Panc1 (cell line): ENCODE measurements at places on chromosomes 7 and 10. TPM values are rescaled to one million over a fixed set of nuclear protein-coding genes. Genes with fewer than 3 reads are reported as not detected.

GRCh38 chr7:4809091-4809591, 33.7 kb downstream of the AP5Z1 start:
- no peak for DNase-seq

GRCh38 chr10:63627881-63628296, 106.7 kb downstream of the REEP3 start:
- DNase-seq = no peak

DNA sequence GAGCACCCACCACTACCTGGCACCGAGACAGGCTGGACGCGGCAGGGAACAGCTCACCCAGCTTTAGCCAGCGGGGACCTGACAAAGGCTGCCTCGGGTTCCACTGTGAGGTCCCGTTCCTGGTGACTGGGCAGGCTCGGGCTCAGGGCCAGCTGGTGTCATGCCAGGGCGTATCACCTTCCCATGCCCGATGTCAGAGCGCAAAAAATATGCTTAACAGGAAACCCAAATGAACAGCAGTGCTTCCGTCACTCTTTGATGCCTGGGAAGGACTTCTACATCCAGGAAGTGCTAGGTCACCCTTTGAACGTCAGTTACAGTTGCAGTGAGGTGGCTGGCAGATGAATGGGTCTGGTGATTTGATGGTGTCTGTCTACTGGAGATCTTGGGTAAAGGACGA, 106.0 kb downstream of the ADARB2 start:
- no peak for DNase-seq

DNA sequence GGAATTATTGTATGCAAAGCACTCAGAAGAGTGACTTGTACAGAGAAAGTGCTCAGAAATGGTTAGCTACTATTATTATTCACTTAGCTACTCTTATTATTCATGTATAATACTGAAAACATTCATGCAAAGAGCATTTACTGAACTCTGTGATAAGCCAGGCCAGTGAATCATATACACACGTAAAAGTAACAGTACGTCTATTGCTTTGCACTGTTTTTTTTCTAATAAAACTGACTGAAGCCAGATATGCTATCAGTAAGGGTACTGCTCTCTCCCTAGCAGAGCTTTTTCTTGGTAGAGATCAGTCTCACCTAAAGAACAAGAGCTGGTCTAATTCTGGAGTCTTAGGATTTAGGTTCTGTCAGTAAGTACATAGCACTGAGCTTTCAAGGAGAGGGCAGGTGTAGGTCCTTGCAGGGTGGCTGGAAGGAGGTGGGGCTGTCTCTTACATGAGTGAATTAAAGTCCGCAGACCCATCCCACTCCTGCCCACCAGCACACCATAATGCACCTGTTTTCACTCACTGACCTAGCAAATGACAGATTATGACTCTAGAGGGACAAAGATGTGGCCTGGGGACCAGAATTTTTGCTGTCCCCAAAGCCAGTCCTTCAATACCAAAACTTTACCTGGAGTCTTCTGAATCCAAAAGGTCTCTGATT, 145.9 kb downstream of the ARID5B start:
- no peak for DNase-seq

DNA sequence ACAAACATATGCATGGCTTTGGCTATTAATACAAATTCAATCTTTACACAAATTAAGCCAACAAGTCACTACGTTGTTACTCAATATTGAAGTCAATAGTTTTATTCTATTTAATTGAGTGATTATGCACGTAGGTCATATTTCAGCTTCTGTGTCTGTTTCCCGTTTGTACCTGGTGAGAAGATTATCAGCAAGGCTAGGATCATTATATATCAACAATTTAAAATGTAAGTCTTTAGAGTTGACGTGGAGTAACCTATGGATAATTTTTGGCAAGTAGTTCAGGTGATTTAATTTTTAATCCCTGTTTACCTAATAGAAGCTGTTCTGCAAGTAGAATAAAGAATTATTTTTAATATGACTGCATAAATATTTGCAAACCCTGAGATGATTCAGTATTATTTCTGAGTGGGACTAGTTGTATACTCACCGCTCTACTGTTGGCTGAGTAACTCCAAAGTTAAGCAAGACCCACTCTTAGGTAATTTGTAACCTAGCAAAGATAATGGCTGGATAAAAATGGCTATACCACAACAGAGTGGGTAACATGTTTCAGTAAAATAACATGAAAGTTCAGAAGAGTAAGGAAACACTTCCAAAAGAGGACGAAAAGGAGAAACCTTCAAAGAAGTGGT, 161.0 kb downstream of the HGF start:
- no peak for DNase-seq

DNA sequence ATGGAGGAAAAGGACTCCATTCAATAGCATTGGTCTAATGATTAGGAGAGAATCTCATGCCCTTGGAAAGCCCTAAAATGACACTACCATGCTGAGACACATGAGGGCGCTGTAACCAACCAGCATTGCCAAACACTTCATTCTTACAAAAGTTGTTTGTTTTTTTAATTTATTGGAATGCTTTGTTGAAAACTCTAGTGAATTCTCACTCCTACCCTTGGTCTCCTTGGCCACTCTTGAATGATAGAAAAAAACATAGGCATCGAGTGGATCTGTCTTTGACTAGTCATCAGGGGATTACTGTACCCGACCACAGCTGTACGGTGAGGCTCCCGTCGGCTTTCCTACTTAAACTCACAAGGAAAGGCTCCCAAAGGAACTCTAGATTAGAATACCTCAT, 29.3 kb upstream of the ADD3 start:
- DNase-seq = no peak

GRCh38 chr7:144821067-144821466, 14.8 kb downstream of the TPK1 start:
- DNase-seq = no peak

GRCh38 chr7:46707973-46708372, 786.9 kb upstream of the IGFBP3 start:
- DNase-seq = no peak

DNA sequence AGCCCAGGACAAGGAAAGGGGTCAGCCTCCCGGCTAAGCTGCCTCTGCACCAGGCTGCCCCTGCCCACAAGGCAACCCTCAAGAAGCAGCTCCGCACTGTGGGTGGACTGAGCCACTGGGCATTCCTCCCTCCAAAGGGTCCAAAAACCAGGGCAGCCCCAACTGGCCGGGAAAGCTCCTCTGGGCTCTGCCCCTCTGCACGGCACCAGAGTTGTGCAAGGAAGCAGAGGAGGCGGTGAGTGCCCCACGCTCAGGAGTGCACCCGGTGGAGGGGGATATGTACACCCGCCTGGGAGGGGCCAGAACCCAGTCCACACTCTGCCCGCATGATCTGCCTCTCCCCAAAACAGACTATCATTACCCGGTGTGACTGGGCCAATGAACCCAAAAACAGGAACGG, 43.8 kb downstream of the PTPRN2 start:
- DNase-seq = no peak

GRCh38 chr7:95874541-95875265, 102.3 kb downstream of the DYNC1I1 start:
- DNase-seq = no peak

- no peak for DNase-seq
These were observed 34.9 kb downstream of the ABLIM1 start for GRCh38 chr10:114623155-114623554.

- peak; percentile 17 for DNase-seq
These were observed 68.6 kb downstream of the DYNC2I1 start for GRCh38 chr7:158924956-158925355.

DNA sequence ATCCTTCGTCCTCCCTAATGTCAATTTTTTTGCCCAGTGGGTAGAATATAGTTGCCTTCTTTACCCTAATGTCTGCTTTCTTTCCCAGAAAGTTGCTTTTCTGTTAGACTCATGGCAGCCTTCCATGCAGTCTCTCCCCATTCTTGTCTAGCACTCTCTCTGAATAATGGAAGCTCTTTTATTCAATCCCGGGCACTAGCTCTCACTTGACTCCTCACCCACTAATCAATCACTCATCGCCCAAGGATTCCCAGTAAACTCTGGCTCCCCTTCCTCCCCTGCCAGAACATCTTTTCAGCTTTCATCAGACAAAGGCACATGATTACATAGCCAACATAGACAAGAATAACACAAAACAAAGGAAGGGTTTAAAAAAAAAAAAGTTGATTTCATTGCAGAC, 100.2 kb upstream of the RELN start:
- no peak for DNase-seq

DNA sequence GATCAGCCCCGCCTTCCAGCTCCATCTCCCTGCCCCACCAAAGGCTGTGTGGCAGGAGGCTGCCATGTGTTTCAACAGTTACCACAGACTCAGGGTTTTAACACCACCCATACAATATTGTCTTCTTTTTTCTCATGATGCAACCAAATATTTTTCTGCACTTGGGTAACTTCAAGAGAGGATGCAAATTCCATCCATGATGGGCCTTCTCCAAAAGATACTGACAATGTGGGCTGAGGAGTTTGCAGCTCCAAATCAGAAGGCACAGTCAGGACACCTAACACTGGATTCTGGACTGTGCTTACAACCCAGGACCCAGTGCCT, 347.9 kb downstream of the GRID1 start:
- no peak for DNase-seq

GRCh38 chr10:69956741-69957230, 95.9 kb upstream of the MACROH2A2 start:
- DNase-seq = no peak

- no peak for DNase-seq
These were observed 382.2 kb upstream of the NRP1 start for GRCh38 chr10:33716501-33717267.

DNA sequence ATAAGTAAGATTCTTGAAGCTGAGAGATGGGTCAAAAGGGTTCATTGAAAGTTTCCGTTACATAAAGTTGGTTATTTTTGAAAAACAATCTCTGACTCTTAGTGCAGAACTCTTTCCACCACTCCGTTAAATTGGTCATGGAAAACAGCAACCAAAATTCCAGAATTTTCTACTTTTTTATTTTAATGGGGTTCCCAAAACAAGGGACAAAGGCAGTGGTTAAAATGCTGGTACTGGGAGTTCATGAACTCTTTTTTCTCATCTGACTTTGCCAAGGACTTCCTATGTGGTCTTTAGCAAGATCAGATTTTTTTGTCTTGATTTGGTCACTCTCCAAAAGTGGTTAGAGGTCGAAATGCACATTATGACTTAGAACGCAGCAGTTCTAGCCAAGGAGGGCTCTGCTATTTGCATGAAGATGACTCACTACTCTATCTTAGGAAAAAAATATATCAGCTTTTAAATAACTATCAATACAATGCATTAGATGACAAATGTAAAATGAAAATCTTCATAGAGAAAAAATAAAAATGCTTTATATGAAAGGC, 145.7 kb downstream of the REEP3 start:
- no peak for DNase-seq

DNA sequence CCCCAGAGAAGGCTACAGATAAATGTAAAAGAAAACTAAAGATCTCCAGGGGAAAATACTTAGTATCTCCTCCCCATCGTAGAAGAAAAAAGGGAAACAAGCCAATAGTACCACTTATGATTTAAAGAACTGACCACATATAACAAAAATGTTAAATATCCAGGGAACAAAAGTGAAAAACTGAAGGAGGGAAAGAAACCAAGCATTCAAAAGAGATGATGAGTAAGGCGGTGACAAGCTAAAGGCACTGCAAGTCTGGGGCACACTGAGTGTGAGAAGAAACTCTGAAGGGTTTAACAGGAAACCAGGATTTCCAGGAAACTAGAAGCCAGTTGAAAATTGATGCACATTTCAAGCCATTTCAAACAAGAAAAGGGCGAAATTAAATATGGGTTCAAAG, 226.3 kb downstream of the AHR start:
- DNase-seq = no peak

DNA sequence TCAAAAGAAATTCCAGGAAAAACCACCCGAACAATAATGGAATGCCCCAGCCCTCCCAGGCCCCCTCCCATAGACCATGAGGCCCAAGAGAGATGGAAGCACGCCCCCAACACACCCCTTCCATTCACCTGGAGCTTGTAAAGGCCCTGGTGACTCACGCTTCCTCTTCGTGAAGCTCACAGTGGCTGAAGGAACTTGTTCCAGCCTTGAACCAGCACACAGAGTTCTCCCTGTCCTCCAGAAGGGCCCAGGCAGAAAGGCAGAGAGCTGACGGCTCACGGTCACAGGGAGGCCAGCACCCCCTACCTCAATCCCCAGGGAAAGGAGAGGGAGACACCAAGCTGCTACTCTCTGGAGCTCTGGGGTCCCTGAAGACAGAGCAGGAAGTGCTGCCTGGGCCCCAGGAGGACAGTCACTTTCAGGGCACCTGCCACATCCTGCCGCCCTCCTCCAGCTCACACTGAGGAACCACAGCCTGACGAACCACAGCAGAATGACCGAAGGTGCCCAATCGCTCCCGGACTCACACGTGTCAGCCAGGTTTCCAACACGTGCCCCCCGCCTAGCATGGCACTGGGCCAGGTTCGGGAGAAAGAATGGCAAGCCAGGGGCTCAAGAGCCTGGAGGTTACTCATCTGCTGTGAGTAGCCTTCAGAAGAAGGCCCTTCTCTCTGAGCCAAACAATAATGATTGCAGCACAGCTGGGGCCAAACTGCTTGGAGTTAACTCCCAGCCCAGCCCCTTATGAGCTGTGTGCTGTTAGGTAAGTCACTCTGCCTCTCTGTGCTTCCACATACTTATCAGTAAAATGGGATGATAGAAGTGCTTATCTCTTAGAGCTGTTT, 52.8 kb downstream of the DLG5 start:
- DNase-seq = no peak

DNA sequence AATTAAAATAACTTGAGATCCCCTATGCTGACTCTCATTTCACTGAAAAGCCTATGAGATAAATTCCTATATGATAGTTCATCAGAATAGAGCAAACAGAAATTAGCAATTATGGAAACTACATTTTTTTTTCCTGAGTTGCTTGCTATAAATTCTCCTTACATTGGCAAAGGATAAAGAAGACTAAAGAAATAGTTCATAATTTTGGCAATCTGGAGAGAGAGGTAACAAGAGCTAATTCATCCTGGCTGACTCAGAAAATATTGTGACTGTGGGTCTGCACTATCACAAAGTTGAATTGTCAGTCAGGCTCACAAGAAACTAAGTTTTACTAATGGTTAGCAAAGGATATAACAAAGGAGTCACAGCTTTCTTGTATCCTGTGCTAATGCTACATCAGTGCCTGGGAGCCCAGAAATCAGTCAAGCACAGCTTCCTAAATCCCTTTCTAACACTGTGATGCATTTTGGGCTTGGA, 483.0 kb downstream of the MAGI2 start:
- DNase-seq = peak; percentile 13

Gene MYH16
- total RNA-seq = 0.23 TPM

Gene INHBA
- total RNA-seq = 0.28 TPM

Gene ZPBP
- not detected for total RNA-seq

Gene SLC26A3
- total RNA-seq = 0.36 TPM

Gene RPP30
- total RNA-seq = 59.0 TPM

Gene SP4
- total RNA-seq = 10.4 TPM

Gene LRIT2
- total RNA-seq = not detected

Gene BUB3
- 237 TPM for total RNA-seq

Gene PNPLA8
- total RNA-seq = 18.1 TPM
